ENCODE measurements at places on chromosomes 1 and 21.

- no peak for DNase-seq
Measured at GRCh38 chr1:155253208-155253607, 2.1 kb downstream of the ENTREP3 start.

- no peak for DNase-seq
Measured at GRCh38 chr1:12276225-12276624, 46.4 kb downstream of the VPS13D start.

DNA sequence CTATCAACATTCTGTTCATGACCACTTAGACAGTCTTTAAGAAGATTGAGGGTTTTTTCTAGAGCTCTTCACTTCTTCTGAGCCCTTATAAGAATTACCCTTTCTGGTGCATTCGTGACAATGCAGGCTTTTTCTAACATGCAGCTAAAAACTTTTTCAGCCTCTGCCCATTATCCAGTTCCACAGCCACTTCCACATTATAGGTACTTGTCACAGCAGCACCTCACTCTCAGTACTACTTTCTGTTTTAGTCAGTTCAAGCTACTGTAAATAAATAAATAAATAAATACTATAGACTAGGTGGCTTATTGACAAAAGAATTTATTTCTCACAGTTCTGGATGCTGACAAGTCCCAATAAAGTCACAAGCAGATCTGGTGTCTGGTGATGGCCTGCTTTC is 284.4 kb upstream of the PKN2 start:
- DNase-seq, result no peak

- DNase-seq, result no peak
Measured at GRCh38 chr21:42155045-42155855, 63.7 kb upstream of the ABCG1 start.

DNA sequence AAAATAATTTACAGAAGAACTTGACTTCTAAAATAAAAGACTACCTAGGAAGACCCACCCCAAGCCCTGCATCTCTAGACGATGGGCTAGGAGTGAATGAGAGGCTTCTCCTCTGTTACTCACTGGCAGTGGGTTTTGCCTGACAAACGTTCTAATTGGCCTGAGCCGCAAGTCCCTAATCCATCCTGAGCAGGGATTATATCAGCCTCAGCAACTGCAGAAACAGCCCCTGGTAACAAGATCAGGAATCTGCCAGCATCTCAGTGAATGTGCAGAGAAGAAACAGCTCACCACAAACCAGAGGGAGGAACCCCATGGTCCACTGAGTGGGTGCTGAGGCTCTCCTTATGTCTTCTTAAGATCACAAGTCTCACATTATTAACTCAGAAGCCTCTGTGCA is 240.6 kb downstream of the BRINP2 start:
- no peak for DNase-seq

DNA sequence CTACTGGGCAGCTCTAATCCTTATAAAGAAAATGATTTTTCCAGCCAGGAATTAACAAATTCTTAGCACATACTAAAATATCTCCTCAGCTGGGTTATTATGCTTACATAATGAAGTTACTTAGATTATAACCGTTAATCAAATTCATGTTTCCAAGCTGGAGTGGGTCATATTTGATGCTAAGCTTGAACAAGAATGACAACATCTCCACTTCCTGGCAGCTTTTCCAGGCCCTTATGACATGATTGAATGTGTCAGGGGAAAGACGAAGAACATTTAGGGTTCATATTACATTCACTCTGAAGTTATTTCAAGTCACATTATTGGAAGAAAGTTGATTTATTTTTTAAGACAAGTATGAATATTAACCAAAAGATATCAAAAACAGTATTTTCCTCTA is 333.7 kb downstream of the PCP4 start:
- DNase-seq, result no peak

Measured in stimulated activated CD8-positive, alpha-beta memory T cell treated with anti-CD3 and anti-CD28 coated beads, Interleukin-7, amount 100 ng/mL, for 1 hour (primary cell).